NCI-H1048 (cell line): ENCODE measurements at places on chromosomes 11 and 22.

- no peak for DNase-seq
Measured at GRCh38 chr11:7673724-7674434, 579 bp upstream of the CYB5R2 start.

- DNase-seq, result no peak
Measured at GRCh38 chr11:79744941-79745340, 304.1 kb upstream of the TENM4 start.

DNA sequence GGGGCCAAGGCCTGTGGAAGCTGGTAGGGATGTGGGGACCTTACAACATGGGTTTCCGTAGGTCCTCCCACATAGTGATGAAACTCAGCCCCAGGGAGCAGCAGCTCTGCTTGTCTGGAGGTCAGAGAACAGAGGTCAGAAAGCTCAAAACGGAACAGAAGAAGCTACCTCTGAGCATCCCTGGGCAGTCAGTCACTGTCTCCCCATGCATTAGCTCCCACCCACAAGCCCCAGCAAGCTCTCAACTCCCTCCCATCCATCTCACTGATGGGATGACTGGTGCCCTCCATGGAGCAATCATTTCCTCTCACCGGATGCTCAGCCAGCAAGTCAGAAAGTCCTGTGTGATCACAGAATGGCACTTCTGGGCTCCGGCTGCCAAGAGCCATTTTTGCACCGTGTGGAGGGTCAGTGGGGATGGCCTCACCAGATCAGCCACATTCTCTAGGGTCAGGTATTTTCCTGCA is 1.9 kb downstream of the TPP1 start:
- no peak for DNase-seq

- no peak for DNase-seq
Measured at GRCh38 chr11:45723397-45723796, 58.0 kb upstream of the CHST1 start.

GRCh38 chr11:61174273-61174672 is 13.0 kb upstream of the VPS37C start:
- no peak for DNase-seq

- DNase-seq, result no peak
Measured at GRCh38 chr11:44753961-44754645, 27.3 kb downstream of the TSPAN18 start.
